ENCODE measurements at places on chromosomes 12 and 14. TPM values are rescaled to one million over a fixed set of nuclear protein-coding genes. Genes with fewer than 3 reads are reported as not detected.

DNA sequence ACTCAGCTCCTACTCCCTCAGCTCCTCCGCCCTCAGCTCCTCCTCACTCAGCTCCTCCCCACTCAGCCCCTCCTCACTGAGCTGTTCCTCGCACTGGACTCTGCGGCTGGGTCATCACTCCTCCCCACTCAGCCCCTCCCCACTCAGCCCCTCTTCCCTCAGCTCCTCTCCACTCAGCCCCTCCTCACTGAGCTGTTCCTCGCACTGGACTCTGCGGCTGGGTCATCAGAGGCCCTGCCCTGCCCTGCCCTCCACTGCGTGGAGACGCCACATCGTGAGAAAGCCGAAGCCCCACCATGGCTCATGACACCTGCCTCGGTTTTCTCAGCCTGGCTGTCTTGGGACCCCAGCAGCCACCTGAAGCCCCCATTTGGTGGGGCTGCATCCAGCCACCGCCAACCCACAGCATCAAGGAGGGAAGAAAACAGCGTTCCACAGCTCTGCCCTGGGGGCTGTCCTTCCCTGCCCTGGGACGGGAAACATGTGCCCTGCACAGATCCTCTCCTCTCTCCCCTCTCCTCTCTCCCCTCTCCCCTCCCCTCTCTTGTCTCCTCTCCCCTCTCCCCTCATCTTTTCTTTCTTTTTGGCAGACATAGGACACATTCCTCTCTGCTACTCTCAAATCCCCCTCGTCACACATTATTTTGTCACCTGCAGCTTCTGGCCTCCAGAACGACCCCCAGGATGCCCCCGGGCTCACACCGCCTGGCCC lies 17.7 kb downstream of the NOC4L start:
- DNase-seq = peak; percentile 6

- no peak for DNase-seq
Measured at GRCh38 chr14:44271637-44272036, 235.4 kb downstream of the FSCB start.

Gene KCNC2
- not detected for total RNA-seq

DNA sequence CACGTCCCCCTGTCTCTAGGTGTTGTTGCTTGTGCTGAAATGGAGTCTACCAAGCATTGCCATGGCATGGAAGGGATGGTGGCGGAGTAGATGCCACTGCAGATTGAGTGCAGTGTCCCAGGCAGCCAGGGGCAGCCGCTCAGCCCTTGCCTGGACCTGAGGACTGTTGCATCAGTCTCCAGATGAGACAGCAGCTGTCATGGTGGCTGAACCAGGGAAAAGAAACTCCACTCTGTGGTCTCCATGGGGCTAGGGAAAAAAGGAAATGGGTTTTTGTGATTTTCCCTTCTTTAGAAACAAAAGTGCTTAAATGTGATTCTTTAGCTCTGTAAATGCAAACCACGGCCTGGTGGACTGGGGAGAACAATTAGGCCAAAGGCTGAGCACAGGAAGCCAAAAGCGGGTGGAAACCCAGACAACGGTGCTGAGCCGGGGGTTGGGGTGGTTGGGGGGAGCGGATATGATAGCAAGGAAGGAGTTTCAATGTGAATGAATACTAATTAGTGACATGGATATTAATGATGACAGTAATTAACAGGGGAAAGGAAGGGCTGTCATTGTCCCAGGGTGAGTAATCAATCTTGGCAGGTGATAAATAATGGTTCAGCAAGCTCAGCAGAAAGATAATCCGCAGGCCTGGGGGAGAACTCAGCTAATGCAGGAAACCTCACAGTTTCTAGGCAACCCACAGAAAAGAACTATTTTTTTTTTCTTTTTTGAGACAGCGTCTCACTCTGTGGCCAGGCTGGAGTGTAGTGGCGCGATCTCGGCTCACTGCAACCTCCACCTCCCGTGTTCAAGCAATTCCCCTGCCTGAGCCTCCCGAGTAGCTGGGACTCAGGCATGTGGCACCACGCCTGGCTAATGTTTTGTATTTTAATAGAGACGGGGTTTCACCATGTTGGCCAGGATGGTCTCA lies 442.6 kb downstream of the DPF3 start:
- no peak for DNase-seq

GRCh38 chr12:55420307-55420962 lies 5.6 kb upstream of the OR6C76 start:
- no peak for DNase-seq

DNA sequence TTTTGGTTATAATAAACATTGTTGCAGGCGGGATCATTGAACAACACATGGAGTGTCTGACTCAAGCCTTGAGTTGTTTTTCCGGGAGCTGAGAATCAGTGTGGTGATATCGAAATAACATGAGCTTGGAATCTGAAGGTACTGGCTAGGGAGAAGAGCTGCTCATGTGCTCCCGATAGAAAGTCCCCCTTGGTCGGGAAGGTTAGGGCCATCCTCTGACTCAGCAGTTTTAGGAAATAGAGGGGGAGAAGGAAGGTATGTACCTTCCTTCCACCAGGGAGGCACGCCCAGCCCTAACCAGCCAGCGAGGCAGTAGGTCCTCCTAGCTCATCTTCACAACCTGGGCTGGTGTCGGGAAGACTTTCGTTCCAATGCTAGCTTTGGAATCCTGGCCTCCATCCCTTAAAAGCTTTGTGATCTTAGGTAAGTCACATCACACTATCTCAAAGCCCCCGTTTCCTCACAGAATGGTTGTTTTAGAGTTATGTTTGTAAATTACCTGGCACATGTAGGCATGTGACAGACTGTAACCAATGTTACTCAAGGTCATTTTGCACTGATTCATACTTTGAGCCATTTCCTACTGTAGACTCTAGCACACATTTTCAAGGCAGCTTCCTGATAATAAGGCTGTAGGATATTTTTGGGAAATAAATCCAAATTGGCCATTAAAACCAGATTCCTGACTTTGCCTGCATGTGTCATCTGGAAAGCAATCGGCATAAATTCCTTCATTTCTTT lies 1.9 kb upstream of the RAB35 start:
- no peak for DNase-seq

GRCh38 chr14:90368946-90369721 lies 27.7 kb upstream of the CALM1 start:
- DNase-seq = no peak

- no peak for DNase-seq
Measured at GRCh38 chr12:38625306-38625705, 280.1 kb downstream of the CPNE8 start.

Data from right cardiac atrium (tissue), 5 donors.